ENCODE measurements at places on chromosomes 1 and 21.

- DNase-seq = no peak
Measured at GRCh38 chr1:202201971-202202370, 8.4 kb downstream of the LGR6 start.

DNA sequence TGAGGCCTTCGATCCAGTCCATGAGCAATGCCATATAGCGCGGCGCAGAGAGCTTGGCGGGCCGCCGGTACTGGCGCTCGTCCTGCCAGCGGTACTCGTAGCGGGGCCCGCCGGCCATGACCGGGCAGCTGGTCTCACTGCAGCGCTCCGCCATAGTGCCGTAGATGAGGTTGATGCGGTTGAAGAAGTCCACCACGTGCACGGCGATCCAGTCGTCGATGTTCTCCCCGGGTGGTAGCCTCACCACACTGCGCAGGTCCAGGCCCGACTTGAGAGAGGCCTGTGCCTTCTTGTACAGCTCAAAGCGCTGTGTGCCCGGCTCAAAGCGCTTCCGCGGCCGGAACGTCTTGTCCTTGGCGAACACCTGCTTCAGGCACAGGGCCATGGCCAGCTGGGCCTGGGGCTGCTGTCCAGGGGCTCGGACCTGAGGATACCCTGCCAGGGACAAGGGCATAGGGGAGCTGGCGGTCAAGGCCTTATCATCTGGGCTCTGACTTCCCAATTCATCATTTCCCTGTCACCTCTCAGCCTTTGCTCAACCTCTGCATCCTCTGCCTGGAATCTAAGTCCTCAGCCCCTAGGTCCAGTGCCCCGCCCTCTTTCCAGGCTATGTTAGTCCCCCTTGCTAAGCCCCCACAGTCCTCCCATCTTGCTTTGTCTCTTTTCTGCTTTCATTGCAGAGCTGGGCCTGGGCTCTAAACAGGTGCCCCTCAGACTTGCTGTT, 3.5 kb downstream of the MOB3C start:
- DNase-seq = no peak

- DNase-seq = no peak
Measured at GRCh38 chr1:208980605-208981004, 602.9 kb upstream of the CAMK1G start.

DNA sequence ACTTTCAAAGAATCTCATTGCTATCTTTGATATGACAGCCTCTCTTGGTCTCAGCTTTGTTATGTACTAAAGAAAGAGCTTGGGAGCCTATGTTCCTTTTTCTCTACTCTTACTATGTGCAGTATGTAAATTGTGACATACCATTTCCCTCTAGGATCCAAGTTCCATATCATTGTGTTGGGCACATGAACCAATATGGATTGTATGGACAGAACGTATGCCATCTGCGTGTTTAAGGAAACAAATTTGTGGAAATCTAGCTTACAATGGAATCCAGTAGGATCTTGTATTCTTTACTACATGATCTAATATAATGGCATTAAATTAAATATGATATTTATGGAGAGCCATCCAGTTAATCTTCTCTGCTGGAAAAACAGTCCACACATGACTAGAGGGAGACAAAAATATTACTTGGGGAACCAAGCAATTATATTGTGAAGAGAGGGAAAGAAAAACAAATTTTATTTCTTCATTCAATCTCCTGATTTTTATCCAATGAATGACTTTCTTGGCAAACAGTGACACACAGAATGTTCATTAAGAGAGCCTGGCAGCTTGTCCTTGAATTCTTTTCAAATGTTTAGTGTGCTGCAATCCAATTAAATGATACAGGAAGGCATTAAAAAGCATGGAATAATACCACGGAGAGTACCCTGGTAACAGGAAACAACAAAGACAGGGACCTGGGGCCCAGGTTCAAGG, 106.5 kb upstream of the DAB1 start:
- no peak for DNase-seq

- no peak for DNase-seq
Measured at GRCh38 chr1:226320930-226321329, 12.0 kb upstream of the LIN9 start.

GRCh38 chr1:234618737-234619049, 8.7 kb upstream of the IRF2BP2 start:
- no peak for DNase-seq

DNA sequence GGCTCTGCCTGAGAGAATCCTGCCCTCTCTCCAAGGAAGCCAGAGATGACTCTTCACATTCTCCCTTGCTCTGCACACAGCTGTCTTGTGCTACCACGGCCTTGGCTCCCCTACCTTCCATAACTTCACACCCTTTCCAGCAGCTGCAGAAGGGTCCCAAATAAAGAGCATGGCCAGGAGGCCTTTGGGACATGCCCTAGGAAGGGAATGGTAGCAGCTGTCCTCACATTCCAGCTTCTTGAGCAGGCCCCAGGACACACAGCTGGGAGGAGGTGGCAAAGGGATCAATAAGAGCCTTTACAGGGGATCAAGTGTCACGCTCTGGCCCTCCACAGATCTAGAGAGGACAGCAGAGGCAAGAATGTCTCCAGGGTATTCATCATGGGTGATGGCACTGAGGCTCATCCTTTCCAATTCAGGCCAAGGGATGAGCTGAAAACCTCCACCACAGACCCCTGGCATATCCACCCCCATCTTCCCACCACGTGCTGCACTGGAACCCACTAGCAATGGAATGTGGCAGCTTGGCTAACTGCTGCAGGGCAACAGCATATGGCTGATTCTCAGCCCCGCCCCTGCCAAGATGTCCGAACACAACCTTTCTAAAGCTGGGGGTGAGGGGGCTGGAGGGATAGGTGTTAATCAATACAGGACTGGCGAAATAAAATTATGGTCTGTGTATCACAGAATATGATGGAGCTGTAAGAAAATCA, 17.8 kb upstream of the RAB29 start:
- DNase-seq = no peak

- DNase-seq = no peak
Measured at GRCh38 chr1:38740487-38740886, 119.1 kb downstream of the RRAGC start.

DNA sequence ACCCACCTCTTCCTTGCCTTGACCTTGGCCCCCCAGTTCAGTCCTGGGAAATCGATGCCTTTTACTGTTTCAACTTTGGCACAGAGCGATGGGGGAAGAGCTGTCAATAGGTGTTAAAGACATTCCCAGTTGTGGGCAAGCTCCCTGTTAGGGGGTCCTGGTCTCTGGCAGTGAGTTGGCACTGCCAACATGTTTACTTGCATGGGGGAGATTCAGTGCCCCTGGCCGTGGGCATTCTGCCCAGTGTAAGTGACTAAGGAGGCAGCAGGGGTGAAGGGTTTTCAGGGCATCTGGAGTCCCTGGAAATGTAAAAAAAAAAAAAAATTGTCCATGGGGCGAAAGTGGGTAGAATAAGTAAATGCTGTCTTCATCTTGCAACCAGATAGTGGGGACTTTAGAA, 407.0 kb downstream of the PTPRU start:
- DNase-seq = no peak

GRCh38 chr1:21955501-21956281, 18.6 kb upstream of the HSPG2 start:
- DNase-seq = no peak

DNA sequence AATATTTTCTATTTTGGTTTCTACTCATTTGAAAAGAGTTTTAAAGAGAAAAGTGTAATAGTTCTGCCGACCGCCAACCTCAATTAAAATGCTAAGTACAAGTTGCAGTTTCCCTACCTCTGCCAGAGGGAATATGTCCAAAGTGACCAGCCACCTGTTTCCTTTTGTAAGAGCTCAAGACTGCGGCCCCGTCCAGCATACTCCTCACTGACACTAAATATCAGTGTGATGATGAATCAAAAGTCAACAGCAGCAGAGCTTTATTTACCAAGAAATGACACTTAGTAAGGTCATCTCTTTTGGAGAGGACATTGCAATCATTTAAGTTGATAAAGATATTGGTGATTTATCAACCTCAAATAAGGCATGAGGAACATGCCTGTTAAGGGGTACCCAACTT, 57.4 kb upstream of the NRIP1 start:
- no peak for DNase-seq

- DNase-seq = no peak
Measured at GRCh38 chr1:119083479-119083878, 57.0 kb downstream of the WARS2 start.

GRCh38 chr1:167202049-167202448, 18.6 kb upstream of the POU2F1 start:
- DNase-seq = no peak

DNA sequence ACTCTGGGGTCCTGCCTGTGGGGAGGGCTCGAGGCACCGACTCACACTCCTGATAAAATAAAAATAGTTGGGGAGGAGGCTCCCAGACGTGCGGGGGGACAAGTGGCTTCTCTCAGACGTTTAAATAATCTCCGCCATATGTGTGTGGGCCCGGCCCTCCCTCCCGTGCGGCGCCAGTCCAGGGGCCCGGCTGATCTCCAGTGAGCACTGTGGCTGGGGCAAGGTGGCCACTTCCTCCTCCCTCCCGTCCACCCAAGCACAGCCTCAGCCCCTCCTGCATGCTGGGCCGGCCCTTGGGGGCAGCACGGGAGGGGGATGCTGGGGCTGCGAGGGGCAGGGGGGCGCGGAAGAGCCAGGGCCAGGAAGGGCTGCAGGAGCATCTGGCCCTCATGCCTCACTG, 4.0 kb upstream of the PLCH2 start:
- DNase-seq = no peak

GRCh38 chr1:44262816-44263567, 49.7 kb downstream of the DMAP1 start:
- DNase-seq = no peak

GRCh38 chr1:221742555-221743415, 896 bp upstream of the DUSP10 start:
- DNase-seq = peak; percentile 64

DNA sequence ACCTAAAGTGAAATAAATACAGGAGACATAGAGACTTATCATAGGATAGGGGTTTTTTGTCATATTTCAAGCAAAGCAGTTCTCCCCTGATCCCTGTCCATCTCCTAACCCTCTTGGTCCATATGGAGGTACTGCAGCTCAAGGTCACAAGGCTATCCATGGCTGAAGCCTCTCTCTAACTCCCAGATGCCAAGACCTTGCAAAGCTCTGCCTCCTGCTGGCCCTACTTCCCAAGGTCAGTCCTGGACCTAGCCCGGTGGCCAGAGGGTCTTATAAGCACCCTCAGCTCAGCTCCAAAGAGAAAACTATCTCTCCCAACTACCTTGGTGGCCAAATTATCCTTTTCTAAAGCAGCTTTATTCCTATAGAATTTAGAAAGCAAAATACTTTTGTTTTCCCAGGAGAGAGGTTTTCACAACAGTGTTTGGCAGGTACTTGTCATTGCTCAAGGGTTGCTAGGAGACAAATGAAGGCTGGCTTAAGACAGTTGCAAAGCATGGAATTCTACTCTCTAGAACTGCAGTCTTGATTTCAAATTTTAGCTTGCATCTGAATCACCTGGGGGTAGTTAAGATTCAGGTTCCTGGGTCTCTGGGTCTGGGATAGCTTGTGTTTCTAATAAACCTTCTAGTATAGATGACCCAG, 121.5 kb downstream of the XCL2 start:
- no peak for DNase-seq

DNA sequence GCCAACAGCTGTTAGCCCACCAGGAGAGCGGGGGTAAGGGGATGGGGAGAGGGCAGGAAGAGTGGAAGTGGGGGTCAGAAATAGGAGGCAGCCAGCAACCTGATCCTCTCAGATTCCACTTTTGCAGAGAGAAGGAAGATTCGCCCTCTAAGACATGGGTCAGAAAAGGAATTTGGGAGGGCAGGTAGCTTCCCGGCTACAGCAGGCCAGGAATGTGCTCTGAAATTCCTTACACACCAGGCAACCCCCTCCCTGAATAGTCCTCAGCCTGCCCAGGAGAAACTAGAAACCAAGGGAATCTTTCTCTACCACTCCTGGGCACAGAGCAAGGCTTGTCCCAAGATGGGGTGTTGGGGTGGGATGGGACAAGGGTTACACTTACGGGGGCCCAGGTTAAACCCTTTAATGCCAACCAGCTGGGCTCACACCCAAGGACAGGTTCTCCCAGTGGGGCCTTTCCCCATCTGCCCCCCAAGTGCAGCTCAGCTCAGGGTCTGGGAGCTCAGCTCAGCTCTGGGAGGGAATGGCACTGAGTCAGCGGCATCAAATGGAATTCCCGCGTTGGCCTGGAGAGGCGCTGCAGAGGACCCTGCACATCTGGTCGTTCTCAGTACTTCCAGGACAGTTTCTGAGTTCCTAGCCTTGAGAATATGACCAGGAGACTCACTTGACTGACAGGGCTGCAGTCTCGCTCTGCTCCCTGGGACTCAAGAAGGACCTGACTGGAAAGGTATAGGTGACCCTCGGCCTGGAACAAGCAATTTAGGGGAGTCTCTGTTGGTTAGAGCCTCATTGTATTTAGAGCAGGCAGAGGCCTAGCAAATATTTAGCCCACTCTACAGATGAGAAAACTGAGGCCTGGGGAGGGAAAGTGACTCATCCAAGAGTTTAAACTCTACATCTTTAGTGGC, 761 bp downstream of the TNNT2 start:
- no peak for DNase-seq

All from occipital lobe (tissue), 3 donors.